ENCODE measurements at places on chromosomes 1 and 21.

- no peak for DNase-seq
Measured at GRCh38 chr1:218466341-218467010, 121.3 kb downstream of the TGFB2 start.

DNA sequence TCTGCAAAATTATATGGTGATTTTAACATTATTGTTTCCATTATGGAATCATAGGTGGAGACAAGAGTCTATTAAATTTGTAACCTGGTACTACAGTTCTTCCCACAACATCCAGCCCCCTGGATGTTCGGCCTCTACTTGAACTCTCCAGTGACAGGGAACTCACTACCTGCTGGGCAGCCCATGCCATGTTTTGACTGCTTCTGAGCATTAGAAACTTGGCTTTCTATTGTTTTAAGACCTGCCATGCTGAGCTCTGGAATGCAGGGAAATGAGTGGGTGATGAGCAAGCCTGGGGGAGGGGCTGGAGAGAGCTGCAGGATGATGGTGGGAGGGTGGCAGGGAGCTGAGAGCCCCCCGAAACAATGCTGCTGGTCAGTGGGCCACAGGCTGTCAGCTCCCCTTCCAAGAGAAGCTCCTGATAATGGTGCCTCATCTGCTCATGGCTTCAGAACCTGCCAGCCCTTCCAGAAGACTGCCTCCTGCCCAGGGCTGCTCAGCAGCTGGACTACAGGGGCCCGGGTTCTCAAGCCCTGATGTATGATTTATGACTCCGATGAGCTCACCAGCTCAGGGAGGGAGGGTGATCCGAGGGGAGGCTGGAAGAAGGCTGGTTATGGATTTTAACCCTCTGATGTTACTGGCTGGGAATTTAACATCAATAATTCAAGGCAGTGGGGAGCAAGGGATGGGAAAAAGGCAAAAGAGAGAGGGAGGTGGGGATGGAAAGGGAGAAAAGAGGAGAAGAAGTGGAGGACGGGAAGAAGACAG is 205.0 kb downstream of the HIVEP3 start:
- peak; percentile 87 for DNase-seq

DNA sequence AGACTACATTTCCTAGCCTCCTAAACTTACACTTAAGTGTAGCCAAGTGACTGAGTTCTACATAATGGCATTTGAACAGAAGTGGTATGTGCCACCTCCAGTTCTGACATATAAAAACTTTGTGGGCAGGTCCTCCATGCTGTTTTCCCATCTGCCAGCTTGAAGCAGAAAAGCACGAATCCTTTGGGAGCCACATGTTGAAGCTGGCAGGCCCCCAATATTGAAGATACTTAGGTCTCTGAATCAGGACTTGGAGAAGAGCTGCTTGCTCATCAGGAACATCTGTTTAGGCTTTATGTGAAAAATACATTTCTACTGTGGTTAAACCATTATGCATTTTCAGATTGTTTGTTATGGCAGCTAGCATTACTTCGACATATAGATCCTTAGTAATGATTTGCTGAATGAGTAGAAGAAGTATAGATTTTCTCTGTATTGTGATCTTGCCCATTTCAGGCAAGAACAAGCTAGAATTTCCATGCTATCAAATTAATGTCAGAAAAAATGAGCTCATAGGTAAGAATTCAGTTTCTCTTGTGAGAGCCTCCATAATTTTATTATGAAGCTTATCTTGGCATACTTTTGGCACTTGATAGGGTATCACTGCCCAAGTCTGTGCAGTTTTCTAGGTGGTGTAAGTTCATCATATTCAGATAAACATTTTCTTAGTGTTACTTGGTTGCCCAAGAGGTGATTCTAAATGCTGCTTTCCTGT is 68.4 kb downstream of the GDAP2 start:
- no peak for DNase-seq

- DNase-seq: no peak
Measured at GRCh38 chr1:116753312-116753711, 918 bp upstream of the CD2 start.

DNA sequence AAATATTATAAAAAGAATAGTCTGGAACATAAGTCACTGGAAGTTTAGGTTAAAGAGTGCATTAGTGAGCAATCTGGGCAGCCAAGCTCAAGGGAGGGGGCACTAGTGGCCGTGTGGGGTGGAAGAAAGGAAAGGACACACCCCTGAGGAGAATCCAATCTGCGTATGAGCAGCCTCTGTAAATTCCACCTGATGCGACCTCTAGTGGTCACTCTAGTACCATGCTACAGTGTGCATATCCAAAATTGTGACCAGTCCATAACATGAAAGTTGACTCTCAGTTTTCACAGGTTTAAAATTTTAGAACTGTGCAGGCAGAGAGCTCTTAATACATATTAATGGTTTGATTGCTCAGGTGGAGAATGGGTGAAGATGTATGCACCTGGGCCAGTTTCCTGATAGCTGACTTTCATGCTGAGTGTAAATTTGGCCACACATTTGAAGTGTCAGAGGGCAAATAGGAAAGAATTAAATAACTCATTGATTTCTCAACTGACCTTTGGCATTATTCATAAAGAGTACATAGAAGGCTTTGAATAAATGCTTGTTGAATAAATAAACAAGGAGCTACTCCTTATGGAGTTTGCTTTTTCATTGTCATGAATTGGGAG is 105.9 kb upstream of the C21orf91 start:
- peak; percentile 35 for DNase-seq

DNA sequence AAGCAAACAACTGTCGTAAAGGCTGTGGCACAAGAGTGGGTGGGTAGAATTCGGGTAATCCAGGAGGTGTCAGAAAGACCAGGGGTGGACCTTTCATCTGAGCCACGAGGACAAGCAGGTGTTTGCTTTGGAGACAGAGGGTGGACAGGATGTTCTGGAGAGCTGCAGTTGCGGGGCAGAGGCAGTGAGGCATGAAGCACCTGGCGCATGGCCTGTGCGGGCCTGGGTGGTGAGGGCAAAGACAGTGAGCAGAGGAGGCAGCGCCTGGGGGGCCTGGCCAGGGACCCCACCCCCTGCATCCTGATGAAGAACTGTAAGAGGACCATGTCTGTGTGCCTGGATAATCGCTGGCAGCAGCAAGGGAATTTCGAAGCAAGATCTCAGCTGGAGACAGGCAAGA is 24.9 kb downstream of the KIF26B start:
- no peak for DNase-seq

DNA sequence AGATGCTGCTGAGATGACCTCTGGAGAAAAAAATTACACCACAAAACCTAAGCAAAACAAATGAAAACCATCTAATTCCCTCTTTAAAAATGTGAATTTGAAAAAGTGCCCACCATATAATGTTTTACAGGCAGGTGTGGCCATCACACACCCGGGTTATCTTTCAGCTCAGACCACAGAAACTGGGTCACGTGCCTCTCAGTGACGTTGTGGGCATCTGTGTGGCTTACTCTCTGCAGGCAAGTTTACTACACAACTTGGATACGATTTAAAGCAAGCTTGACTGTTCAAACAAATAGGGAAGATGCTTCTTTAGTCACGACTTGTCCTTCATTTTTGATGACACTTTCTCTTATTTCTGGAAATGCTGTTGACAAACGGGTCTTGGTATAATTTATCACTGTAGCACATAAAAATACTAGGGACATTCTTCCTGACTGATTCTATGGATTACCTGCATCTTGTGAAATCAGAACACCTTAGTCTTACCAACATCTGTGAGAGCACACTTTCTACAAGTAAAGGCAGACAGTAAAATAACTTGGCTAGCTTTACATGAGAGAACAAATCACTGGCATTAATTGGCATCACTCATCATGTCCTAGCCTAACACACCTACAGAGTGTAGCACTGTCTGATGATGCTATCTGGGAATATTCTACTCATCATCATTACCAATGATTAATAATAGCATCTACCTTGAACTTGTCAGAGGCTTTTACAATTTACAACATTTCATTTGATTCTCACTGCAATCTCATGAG is 89.3 kb upstream of the EDEM3 start:
- no peak for DNase-seq

GRCh38 chr1:44616284-44616990 is 57.8 kb downstream of the TMEM53 start:
- DNase-seq: no peak

DNA sequence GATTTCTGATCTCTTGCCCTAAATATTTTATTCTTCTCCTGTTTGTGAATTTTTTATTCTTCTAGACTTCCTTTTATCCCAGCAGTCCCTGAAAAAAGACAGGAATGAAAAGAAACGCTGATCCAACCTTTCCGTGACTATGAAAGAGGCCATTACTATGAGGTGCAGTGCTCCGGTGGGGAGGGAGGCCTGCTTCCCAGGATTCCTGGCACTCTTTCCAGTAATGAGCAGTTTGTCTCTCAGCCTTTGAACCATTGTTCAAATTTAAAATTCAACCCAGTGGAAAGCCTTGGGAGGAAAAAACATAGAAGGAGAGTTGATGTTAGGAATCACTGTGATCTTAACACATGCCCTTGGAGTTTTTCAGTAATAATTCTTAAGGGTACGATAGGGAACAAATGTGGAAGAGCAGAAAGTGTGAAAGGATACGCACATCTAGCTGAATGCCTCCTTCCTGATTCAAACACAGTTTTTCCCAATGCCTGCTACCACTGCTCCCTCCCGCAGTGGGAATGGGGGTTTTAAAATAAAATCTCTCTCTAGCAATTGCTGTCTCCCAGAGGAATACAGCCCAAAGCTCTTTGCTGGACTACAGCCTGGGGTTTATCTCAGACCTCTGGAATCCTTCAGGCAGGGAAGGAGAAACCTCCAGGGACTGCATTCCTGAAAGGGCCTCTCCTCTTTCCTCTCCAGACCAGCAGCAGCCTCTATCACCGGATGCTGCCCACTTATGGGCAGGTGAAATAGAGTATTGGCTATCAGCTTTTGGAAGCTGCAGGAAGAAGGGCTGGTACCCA is 6.1 kb downstream of the IER5 start:
- DNase-seq: peak; percentile 88
